Dermis blood vessel endothelial cell (primary cell): ENCODE measurements at places on chromosomes 2 and 18.

GRCh38 chr2:174868878-174869277 is 104.6 kb upstream of the CHRNA1 start:
- no peak for DNase-seq

GRCh38 chr2:11254100-11254536 is 90.3 kb downstream of the ROCK2 start:
- no peak for DNase-seq

DNA sequence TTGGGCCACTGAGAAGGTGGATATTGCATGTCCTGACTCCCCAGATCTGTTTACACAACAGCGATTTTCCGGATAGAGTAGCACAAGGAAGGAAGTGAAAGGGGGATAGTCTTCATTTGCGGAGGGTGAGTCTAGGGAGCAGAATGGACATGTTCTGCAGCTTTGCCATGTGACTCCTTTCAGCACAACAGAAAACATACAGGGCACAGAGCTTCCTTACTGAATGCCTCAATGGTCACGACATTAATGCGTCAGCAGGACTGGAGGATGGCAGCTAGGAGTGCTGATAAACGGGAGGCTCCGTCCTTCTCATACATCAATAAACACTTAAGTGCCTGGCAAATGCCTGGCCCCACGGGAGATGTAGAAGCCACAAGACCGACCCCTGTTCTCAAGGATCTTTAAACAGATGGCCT is 163.0 kb downstream of the FAM210A start:
- peak; percentile 2 for DNase-seq

DNA sequence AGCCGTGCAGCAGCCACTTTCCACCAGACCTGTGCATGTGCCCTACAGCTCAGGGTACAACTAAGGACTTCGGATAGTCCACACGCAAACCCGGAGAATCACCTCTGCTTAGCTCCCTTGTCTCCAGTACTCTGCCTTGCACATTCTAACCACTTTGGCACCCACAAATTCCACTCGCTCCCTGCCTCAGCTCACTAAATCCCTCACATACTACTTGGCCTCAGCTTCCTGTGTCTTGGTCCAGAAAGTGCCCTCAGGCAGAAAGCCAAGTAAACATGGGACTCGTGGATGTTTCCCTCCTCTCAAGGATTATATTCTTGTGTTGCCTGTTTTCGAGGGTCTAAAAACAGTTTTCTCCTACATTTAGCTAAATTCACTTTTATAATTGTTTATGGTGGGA is 157.8 kb upstream of the DAPL1 start:
- peak; percentile 8 for DNase-seq

- no peak for DNase-seq
Observed at GRCh38 chr2:142873831-142874287, 3.6 kb upstream of the KYNU start.

- no peak for DNase-seq
Observed at GRCh38 chr2:217953531-217953932, 49.3 kb downstream of the TNS1 start.

- DNase-seq = peak; percentile 59
Observed at GRCh38 chr2:160381425-160381951, 112.1 kb downstream of the RBMS1 start.

- DNase-seq = no peak
Observed at GRCh38 chr18:3626929-3627458, 177.0 kb downstream of the TGIF1 start.

DNA sequence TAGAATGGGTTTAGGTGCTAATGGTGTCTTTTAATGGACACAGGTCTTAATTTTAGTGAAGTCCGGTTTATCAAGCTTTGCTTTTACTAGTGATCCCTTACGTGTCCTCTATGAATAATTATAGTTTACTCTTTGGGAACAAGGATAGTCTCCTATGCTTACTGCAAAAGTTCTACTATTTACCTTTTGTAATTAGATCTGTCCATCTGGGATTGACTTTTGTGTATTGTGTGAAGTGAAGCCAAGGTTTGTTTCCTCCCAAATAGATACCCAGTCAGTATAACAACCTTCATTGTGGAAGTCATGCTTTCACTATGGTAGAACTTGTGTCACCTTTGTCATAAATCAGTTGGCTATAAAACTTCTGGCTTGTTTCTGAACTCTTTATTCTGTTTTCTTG is 740.9 kb upstream of the CRIM1 start:
- DNase-seq = no peak
